NCI-H510A (cell line): ENCODE measurements at places on chromosomes 4 and X.

DNA sequence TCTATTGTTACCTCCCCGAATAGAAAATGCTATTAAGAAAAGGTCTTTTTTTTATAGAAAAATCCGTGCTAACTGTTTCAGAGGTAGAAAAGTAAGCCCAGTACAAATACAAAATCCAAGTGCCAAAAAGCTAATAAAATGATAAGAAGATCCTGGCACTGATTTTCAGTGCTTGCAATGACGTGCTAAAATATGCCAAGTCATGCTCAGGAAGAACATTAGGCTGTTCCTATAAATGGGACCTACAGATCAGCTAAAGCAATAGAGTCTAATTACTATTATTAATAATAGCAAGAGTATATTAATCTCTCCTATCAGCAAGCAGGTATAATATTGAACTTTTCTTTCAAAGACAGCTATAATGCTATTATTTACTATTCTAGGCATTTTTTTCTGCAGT is 305.8 kb downstream of the PPARGC1A start:
- DNase-seq: no peak

DNA sequence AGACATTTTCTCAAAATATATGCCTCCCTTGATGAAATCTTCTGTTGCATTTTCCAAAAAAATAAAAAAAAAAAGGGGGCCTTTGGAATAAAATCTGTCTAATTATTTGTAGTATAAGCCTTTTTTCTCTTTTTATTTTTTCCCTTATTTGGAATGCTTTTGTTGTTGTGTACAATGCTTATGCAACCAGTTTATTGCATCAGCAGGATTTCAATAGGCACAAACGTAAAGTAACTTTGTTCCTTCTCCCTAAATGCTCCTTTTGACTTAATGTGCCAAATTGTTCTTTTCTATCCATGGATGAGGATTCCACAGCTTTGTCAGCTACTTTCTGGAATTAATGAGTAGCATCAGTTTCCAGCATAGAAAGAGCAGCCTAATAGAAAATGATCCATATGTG is 59.6 kb upstream of the HPGD start:
- no peak for DNase-seq

GRCh38 chr4:180304321-180304720 is 1938.9 kb upstream of the TENM3 start:
- DNase-seq: no peak

GRCh38 chrX:64427787-64428186 is 32.5 kb upstream of the MTMR8 start:
- no peak for DNase-seq

- DNase-seq: no peak
Measured at GRCh38 chr4:5052204-5052702, 973 bp downstream of the STK32B start.

DNA sequence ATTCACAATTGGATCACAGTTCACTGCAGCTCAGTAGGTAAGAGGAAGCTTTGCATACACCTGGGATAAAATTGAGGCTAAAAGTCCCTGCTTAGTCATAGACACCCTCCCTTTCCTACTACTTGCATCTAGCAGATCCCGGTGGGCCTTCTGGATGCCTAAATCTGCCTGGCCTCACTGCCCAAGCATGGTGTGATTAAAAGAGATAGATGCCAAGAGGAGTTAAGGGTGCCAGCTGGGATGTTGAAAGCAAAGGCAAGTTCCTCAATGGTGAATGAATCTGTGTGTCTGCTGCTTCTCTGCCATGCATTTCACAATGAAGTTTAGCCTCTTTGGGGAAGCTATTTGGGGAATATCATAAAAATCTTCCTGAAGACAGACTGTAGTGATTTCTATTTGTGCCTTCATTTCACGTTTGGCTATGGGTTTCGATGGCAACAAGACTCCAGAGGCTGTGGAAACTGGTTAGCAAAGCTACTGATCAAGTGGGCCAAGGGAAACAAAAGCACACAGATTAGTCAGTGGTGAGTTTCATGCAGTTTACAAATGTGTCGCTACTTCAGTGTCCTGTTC is 534.0 kb downstream of the ANKRD50 start:
- no peak for DNase-seq

DNA sequence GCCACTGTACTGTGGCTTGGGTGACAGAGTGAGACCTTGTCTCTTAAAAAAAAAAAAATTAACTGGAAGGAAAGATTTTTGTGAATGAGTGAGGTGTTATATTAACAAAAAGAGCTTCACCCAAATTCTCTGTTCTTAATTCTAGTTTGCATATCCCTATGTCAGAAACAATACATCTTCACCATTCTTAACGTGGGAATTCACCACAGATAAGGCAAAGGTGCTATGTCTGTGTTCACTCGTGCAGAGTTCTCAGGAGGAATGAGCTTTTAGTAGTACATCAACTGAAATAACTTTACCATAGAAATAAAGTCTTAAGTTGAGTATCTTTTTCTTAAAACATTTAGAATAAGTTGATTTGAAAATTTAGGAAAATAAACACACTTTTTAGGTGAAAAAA is 135.1 kb downstream of the RAPGEF2 start:
- no peak for DNase-seq

- no peak for DNase-seq
Measured at GRCh38 chr4:143358923-143359643, 22.4 kb downstream of the GAB1 start.

- no peak for DNase-seq
Measured at GRCh38 chrX:4994855-4995254, 1233.8 kb downstream of the NLGN4X start.

GRCh38 chr4:89836897-89837384 is at the start of gene SNCA:
TSS of gene SNCA (minus strand) at chr4:89837161. CDS start at chr4:89835667, 1,494 bp downstream.
- DNase-seq: peak; percentile 80

- DNase-seq: no peak
Measured at GRCh38 chr4:36165631-36166005, 78.7 kb downstream of the ARAP2 start.

GRCh38 chr4:167185465-167185864 is 48.8 kb downstream of the SPOCK3 start:
- DNase-seq: no peak

GRCh38 chr4:184476695-184477094 is 2.3 kb upstream of the IRF2 start:
- DNase-seq: no peak

- DNase-seq: no peak
Measured at GRCh38 chr4:154911608-154912098, 130.6 kb downstream of the RBM46 start.

DNA sequence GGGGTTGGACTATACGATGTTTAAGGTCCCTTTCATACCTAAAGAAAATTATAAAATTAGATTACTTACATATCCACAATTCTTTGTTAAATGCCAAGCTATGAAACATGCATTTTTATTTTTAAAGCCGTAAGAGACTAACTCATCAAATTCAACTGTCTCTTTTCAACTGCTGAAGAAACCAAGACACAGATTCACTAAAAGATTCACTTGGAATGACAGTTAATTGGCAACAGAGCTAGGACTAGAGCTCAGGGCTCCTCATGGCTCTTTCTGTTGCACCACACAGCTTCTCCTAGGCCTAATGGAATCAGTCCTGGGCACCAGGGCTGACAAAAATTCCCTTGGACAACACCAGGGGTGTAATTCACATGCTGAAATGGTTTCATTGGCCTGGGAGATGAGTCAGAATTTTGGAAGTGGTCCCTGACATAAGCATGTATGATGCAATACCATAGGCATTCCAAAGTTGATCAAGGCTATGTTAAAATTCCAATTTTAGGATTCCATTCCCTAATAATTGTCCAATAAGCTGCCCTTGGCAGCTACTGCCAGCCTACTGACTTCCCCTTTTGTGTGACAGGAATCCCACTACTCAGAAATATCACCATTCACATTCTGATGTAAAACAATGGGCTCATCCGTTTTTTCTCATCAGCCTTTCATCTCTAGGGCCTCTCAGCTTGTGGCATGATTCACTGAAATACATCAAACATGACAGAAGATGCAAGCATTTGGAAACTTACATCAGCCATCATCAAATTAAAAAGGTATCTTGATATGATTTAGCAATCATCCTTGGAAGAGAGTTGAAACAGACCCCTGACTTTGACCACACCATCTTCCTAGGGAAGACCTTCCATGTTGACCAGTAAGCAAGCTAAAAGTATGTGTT is 54.2 kb downstream of the PLAC1 start:
- DNase-seq: no peak

DNA sequence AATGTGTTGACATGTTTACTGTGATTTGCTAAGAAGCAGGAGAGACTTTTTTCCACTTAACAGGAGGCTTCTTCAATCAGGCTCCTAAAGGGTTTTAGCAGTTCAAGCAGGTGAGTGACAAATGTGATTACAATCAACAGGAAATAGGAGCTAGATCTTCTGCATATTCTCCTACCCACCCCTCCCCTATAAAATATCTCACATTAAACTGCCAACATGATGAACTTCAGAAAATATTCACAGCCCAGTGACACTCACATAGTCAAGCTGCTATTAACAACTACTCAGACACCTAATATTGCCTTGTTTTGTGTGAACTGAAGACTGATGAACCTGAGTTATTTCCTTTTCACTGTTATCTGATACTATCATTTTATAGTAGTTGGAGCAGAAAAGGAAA is 55.9 kb upstream of the ANTXR2 start:
- no peak for DNase-seq

DNA sequence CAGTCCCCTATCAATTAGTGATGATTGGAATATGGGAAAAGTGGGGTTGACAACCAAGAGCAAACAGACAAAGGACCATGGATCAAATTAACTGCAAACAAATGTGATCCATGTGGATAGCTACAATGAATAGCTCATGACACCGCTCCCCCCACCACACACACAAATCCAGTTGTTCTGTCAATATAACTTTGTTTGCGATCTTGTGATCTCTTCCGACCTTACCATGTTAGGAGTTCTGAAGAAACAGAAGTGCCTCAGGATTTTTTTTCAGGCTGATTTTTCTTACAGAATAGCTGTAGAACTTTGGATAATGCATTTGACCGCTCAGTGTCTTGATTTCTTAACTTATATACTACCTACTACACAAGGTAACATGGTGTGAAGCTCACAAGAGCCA is 116.6 kb downstream of the SH2D1A start:
- peak; percentile 15 for DNase-seq

- DNase-seq: no peak
Measured at GRCh38 chrX:70436343-70436742, 8.3 kb upstream of the DLG3 start.

- peak; percentile 52 for DNase-seq
Measured at GRCh38 chr4:85166318-85166717, 199.8 kb upstream of the WDFY3 start.

DNA sequence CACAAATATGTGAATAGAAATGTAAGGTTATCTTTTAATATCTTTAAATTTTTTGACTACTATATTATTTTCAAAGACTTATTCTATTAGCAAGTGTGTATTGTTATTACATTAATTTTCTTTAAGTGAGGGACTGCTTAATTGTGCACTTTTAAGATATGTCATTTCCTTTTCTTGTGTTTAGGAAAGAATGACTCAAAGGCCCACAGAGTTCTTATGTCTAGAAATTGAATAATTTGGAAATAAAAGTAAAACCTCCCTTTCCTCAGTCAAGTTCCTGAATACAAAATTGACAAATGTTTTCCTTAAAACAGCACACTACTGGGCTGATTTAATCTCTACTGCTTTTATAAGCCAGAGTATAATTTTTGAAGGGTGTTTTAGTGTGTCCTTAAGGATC is 169.7 kb downstream of the TMEM47 start:
- no peak for DNase-seq

- DNase-seq: no peak
Measured at GRCh38 chr4:163959932-163960331, 465.4 kb downstream of the TMA16 start.

GRCh38 chrX:252244-252956 is 28.8 kb upstream of the PLCXD1 start:
- no peak for DNase-seq
